Testis (tissue), 5 donors: ENCODE measurements at places on chromosomes 2 and 18. TPM values are rescaled to one million over a fixed set of nuclear protein-coding genes. Genes with fewer than 3 reads are reported as not detected.

Gene COMMD1
- polyA plus RNA-seq, result 85.2 TPM

Gene HOXD9
- 8.2 TPM for polyA plus RNA-seq

Gene ARHGAP15
- polyA plus RNA-seq, result 15.0 TPM

Gene IL1R2
- polyA plus RNA-seq, result 2.2 TPM

Gene KHK
- 11.5 TPM for polyA plus RNA-seq

Gene APCDD1
- polyA plus RNA-seq, result 11.2 TPM

Gene CXCR4
- polyA plus RNA-seq, result 12.3 TPM
